Activated CD4-positive, alpha-beta T cell treated with anti-CD3 and anti-CD28 coated beads, Interleukin-2, amount 10 ng/mL, durations not matched to agents 7 days and 5 days (primary cell): ENCODE measurements at places on chromosomes 1 and 21. TPM values are rescaled to one million over a fixed set of nuclear protein-coding genes. Genes with fewer than 3 reads are reported as not detected.

DNA sequence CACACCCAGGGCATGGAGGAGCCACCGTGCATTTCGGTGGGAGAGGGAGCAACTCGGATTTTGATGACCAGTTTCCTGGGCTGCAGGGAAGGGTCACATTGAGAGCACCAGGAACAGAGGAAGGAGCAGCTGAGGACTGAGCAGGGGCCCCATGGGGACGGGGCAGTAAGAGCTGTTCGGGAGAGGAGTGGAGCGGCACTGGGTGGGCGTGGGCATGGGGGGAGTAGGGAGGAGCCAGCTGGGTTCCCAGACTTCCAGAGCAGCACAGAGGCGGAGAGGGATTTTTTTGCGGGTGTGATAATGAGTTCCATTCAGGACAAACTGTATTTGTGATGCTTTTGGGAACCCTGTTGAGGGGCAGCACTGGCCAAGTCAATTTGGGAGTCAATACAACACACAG lies 17.4 kb upstream of the GPR153 start:
- no peak for DNase-seq

DNA sequence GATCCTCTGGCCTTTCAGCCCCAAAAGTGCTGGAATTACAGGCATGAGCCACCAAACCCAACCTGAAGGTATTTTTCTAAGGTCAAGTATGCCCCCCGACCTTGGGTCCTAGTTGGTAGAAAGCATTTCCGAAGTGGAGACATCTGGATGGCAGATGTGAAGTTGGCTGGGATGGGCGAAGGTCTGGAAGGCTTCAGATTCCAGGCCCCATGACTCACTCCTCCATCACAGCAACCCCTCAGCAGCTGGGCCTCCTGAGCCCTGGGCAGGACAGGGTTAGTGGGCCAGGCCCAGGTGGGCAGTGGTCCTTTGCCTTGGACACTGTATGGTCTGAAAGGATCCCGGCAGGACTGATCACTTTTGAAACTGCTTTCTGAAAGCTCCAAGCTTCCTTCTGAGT lies 23.3 kb downstream of the NAV1 start:
- DNase-seq, result no peak

DNA sequence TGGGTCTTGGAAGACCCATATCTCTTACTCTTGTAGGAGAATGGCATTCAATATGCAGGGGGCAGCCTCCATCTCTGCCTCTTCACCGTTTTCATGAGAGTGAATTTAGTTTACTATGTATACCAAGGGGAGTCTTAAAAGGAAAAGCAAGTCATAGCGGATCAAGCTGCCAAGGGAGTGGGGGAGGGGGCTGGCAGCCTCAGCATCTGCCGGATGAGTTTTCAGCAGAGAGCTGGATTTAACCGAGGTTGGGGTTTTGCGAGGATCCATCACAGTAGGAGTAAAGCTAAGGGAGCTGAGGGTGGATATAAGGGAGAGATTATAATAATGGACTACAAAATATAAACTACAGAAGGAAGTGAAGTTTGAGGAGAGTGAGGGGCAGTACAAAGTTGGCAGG lies 9.9 kb downstream of the CD160 start:
- no peak for DNase-seq

- no peak for DNase-seq
Measured at GRCh38 chr1:76313304-76313703, 238.8 kb downstream of the ST6GALNAC3 start.

- DNase-seq, result no peak
Measured at GRCh38 chr21:36626791-36627190, 72.1 kb upstream of the SIM2 start.

GRCh38 chr1:59730759-59731478 lies 83.8 kb upstream of the HOOK1 start:
- DNase-seq, result no peak

DNA sequence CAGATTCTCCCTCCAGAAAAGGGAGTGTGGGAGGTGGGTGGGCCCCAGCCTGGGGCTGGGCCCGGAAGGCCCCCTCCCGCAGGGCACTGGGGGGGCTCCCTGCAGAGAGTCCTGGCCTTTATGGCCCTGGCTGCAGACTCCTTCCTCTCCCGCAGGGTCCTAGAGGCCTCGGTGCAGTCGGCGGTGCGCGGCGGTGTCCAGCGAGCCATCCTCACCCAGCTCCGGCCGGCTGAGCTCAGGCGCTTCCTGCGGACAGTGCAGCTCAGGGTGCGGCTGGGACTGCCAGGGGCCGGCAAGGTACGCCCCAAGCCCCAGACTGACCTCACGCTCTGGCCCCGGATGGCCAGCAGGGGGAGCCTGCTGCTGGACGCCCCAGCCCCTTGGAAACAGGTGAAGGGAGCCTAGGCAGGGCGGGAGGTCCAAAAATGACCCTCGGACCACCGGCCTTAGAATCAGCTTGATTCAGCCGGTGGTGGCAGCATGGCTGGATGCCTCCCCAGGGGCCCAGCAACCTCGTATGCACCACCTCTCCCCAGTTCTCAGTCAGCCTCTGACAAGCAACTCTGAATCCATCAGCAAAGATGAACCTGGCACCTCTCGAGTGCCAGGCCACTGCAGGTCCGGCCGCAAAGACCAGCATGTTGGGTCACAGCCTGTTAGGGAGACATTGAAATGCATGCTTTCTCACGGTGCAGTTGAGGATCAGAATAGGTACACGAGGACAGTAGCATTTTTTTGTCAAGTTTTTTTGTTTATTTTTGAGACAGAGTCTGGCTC lies 20.6 kb downstream of the MTHFR start:
- DNase-seq, result peak; percentile 33

DNA sequence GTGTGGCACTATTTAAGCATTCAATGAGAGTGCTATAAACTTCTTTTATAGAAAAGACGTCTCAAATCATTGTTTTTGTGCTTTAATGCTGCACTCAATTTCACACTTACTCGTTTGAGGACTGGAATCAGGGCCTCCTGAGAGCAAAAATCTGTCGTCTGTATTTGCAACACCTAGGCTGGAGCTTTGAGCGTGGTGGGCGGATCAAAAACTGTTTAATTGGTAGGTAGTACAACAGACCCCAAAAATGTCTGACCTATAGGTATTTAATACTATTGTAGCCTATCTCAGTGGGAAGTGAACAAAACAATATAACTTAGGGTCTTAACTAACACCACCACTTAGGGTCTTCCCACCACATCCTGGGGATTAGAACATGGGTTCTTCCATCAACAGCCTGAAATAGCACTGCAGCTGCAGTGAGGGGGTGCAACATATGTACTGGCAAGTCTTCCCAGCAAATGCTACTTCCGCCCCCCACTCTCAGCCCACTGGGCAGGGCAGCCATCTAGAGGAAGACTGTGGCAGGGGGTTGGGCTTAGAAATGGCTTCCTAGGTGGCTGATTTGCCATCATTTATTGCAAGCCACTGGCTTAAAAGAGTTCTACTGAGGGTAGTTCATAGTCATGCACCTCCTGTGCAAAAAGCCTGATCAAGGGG lies 48.3 kb downstream of the CD46 start:
- DNase-seq, result peak; percentile 3

- DNase-seq, result peak; percentile 8
Measured at GRCh38 chr1:50271968-50272578, 151.2 kb downstream of the DMRTA2 start.

DNA sequence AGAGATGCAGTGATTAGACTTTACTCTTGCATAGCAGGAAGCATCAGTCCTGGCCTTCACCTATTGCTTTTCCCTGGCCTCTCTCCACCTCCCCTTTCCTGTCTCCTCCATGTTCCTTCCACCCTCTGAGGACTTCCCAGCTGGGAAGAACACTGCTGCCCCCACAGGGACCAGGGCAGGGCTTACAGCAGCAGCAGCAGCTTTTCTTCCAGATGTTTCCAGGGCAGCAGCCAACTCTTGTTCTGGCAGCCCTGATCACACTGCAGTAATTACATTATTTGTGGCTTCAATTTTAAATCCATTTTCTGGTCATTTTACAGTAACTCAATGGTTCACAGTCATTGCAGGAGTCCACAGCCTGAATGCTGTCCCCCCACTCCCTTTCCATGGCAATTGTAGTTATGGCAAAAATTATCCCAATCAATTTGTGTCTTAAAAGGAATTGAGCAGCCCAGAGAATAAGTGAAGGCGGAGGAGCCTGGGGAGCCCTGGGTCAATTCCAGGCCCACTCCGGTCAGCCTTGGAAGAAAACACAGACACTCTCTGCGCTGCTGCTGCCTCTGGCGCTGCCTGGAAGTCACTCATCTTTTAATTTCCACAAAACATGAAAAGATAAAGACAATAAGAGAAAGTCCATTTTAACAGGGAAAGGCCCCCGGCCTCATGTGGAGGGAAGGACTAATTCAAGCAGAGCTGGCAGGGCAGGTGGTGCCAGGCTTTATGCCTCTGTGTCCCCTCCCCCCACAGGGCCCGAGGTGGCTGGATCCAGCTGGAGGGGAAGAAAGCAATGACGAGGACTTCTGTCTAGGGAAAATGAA lies 148.6 kb downstream of the GRIK3 start:
- peak; percentile 0 for DNase-seq

DNA sequence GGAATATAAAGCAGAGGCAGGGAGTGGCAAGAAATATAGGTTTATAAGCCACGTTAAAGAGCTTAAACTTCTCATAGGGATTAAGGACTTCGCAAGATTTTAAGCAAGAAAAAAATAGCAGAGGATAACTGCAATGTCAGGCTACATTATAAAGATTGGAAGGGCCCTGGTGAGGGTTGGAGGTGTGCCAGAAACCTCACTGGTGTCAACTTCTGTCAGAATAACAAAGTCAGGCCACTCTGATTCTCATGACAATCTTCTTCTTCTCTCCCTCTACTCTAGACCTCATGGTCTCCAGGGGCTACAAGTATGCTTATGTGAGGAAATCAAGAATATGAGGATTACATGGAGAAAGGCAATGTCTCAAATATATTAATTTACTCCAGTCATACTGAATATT lies 32.6 kb upstream of the FMO2 start:
- no peak for DNase-seq

DNA sequence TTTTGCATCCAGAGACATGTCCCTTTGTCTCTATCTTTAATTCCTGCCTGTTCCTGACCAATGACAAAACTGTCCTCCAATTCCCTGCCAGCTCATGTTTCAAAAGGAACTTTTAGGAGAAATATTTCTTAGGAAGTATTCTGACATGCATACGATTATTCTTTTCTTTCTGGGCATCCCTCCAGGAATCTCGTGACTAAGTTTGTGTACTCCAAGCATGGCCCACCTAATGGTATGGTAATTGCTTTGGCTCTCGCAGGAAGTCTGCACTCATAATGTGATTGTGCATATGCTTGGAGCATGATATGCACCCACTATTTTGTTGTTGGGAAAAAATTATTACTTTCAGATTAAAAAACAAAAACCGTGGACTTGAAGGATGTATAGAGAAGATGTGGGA lies 256.4 kb downstream of the PRDM2 start:
- DNase-seq, result no peak

DNA sequence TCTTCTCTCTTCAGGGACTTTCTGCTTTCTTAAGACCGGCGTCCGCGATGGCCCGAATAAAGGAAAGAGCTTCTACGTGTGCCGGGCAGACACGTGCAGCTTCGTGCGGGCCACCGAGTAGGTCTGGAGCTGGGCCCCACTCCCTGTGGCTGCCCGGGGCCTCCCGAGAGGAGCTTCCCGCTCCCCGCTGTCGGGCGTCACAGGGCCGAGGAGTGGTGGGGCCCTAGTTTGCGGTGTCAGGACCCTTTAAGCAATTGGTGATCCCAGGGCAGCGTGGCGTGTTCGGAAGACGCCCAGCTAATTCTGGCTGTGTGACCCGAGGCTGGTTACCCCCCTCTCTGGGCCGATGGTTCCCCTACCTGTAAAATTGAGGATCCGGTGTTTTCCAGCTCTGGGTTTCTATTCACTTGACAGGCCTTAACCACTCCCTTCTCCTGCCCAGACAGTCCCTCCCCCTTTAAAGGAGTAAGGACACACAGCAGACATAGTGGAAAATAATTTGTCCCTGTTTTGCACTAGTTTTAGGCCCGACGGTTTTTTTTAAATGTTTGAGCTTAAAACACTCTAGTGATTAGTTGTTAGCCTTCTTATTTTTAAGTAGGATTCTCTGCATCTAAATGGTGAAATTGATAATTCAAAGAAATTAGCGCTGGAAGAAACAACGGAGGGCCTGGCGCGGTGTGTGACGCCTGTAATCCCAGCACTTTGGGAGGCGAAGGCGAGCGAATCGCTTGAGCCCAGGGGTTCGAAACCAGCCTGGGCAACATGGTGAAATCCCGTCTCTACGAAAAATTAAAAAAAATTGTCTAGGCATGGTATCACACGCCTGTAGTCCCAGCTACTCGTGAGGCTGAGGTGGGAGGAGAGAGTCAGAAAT lies 553 bp downstream of the TTF2 start:
- peak; percentile 38 for DNase-seq

DNA sequence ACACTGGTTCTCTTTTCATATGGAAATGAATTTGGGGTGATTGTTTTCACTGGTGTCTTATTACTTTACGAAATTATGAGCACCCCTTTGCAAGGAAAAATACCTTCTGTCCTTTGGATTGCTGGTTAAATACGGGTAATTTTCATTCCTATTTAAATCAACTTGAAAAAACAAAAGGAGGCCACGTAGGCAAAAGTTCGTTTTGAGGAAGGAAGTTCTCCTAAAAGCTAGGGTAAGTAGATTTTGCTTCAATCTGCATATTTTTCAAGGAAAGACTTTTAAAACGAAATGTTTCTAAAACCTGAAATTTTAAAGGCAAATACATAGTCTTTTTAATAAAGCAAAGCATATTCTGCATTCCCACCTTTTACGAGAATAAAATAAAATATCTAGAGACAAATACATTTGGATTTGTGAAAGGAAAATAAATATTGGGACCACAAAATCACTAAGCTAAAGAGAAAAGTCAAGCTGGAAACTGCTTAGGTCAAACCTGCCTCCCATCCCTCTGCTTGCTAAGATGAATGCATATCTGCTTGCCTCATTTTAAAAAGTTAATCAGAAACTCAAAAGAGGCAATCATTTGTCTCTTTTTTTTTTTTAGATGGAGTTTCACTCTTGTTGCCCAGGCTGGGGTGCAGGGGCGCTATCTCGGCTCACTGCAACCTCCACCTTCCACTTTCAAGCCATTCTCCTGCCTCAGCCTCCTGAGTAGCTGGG lies 70.9 kb upstream of the ETS2 start:
- no peak for DNase-seq

- no peak for DNase-seq
Measured at GRCh38 chr21:32331444-32332305, 33.0 kb downstream of the MRAP start.

DNA sequence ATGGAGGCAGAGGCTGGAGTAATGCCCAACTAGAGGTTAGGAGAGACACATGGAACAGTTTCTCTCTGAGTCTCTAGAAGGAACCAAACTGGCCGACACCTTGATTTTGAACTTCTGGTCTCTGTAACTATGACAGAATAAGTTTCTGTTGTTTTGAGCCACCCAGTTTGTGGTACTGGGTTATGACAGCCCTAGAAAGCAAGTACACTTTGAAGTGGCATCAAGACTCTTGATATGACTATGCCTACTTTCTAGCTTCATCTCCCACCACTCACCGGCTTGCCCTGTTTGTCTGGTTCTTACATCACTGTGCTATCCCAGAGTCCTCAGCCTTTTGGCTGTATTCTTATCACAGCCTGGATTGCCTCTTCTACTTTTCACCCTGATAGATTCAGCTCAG lies 230.3 kb upstream of the USP24 start:
- peak; percentile 16 for DNase-seq

Gene OR2AK2
- not detected for total RNA-seq

Gene CYYR1
- not detected for total RNA-seq

Gene TTC24
- 4.6 TPM for total RNA-seq

Gene SPRR2A
- not detected for total RNA-seq

Gene S100A5
- 3.8 TPM for total RNA-seq

Gene TBX15
- total RNA-seq, result not detected

Gene GBP5
- 405 TPM for total RNA-seq

Gene ST7L
- 13.8 TPM for total RNA-seq

Gene RCC1
- 76.5 TPM for total RNA-seq
